ENCODE measurements at places on chromosomes 3 and 15. TPM values are rescaled to one million over a fixed set of nuclear protein-coding genes. Genes with fewer than 3 reads are reported as not detected.

DNA sequence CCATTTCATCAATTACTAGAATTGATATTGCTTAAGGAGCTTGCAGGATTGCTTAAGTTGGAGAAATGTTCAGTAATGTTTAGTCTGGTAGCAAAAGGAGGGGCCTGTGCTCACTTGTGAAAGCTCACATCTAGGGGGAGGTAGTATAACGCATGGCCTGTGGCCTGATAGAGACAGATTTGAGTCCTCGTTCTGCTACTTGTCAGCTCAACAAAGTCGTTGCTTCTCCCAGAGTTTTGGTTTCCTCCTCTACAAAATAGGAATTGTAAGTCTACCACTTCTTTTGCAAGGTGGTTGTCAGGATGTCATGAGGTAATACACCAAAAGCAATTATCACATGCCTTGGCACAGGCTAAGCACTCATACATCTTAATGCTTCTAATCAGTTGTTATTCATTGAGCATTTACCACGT lies 1.3 kb downstream of the ST3GAL6 start:
- DNase-seq: no peak

- no peak for DNase-seq
These were observed 147.1 kb downstream of the PGPEP1L start for GRCh38 chr15:98860281-98861041.

GRCh38 chr3:70849911-70850699 lies 537.7 kb upstream of the MDFIC2 start:
- DNase-seq: peak; percentile 4

DNA sequence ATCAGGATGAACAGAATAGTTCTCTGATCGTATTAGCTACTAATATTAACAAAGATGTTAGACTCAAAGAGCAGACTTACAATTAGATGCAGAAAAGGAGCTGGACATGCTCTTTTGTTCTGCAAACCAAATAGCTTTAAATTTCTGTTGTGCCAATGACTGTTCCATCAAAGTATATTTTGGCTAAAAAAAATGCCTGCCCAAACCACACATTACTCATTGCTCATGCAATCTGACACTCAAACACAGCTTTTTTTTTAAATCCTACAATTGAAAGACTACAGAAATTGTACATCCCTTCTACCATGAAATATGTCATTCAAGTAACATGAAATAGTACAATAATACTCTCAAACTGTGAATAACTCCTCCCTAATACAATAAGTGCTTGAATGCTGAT lies 48.6 kb downstream of the SHOX2 start:
- DNase-seq: no peak

DNA sequence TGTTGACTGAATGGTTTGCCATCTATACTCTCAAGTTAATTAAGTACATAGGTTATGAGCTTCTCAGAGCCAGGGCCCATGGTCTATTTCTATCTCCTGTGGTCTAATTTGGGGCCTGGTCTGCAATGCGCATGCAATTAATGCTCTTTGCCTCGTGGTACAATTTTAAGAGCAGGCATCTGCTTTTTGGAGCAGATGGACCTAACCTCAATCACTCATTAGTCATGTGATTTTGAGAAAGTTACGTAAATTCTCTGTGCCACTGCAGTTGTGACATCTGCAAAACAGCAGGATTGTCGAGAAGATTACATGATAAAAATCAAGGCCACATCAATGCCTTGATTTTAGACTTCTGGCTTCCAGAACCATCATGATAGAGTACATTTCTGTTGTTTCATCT lies 543.7 kb upstream of the ADAMTS9 start:
- no peak for DNase-seq

Gene TCAIM
- total RNA-seq: 19.4 TPM

Gene HTR3E
- 0.70 TPM for total RNA-seq

Measured in left colon (tissue), 2 donors.